ENCODE measurements at places on chromosomes 3 and 15. TPM values are rescaled to one million over a fixed set of nuclear protein-coding genes. Genes with fewer than 3 reads are reported as not detected.

RRP9 gene
- total RNA-seq, result 10.0 TPM

MYZAP gene
- total RNA-seq, result 21.4 TPM

NUP210 gene
- total RNA-seq, result 4.1 TPM

OCA2 gene
- total RNA-seq, result 12.1 TPM

TMEM202 gene
- not detected for total RNA-seq

UBAP1L gene
- 1.7 TPM for total RNA-seq

RASGRP1 gene
- 20.6 TPM for total RNA-seq

JMJD7 gene
- 40.7 TPM for total RNA-seq

PDZRN3 gene
- 29.9 TPM for total RNA-seq

REC114 gene
- not detected for total RNA-seq

CPNE9 gene
- total RNA-seq, result 0.62 TPM

PPP2R3A gene
- 39.7 TPM for total RNA-seq
